ENCODE measurements at places on chromosomes 12 and 14.

DNA sequence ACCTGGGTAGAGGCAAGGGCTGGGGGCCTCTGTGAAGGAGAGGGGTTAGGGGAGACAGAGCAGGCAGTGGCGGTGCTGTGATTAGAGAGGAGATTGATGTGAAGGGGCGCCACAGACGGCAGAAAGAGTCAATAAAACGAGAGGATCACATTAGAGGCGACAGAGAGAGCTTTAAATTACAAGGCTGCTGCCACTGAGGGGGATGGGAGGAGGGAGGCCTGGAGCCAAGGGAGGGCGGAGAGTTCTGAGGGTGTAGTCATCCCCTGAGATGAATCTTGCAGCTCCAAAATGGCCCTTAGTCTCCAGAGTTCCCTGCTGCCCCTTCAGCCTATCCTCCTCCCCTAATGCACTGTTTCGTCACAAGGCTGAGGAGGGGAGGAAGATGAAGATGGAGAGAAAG is 12.8 kb downstream of the ZFHX2 start:
- DNase-seq, result no peak

GRCh38 chr14:101004176-101004575 is 100.7 kb upstream of the RTL1 start:
- DNase-seq, result no peak

- no peak for DNase-seq
These were observed 32.8 kb upstream of the TOMM20L start for GRCh38 chr14:58362798-58363412.

- DNase-seq, result no peak
These were observed 109.4 kb upstream of the MYL2 start for GRCh38 chr12:111029732-111030131.

DNA sequence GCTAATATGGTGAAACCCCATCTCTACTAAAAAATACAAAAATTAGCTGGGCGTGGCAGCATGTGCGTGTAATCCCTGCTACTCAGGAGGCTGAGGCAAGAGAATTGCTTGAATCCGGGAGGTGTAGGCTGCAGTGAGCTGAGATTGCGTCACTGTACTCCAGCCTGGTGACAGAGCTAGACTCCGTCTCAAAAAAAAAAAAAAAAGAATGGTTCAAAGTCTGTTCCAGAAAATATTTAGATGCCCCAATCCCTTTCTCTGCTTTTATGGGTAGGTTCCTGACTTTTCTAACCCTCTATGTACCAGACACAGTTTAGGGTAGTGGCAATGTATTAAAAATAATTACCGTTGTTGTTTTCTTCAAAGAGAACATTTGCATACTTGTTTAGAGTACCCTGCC is 161.4 kb downstream of the STXBP6 start:
- no peak for DNase-seq

DNA sequence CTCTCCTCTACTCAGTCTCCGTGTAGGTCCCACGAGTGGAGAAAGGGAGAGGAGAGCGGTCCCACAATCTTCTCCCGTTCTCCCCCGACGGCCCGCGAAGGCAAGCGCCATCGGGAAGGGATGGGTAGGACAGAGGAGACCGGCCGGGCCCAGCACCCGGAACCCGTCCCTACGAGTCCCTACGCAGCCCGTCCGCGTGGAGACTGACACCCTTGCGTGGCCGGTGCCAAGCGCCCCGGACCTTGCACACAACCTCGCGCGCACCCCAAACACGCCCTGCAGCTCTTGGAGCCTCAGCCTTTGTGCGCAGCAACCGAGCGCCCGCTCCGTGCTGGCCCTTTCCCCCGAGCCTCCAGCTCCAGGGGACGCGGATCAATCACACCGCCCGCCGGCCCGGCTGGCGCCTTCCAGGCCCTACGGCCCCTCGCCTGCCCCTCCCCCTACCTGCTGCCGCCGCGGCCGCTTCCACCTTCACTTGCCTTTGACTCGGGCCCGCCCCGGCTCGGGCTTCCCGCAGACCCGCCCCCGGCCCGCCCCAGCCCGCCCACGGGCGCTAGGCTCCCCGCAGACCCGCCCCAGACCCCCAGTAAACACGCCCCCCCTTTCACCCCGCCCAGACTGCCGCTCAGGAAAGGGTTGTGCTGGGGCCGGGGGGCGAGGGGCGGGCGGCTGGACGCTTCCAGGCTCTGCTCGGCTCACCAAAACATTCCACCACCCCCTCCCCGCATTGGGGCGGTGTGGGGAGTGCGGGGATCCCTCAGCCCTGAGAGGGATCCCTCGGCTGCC is at the start of gene NDRG2:
Gene NDRG2 (minus strand): TSS at position 477 of the 786 bp plus-strand sequence. CDS start 1,746 bp downstream, outside the sequence.
- peak; percentile 67 for DNase-seq

GRCh38 chr14:68308726-68309520 is 483.9 kb downstream of the ZFP36L1 start:
- no peak for DNase-seq

- no peak for DNase-seq
These were observed 81.2 kb downstream of the SCAF11 start for GRCh38 chr12:45909041-45909713.

DNA sequence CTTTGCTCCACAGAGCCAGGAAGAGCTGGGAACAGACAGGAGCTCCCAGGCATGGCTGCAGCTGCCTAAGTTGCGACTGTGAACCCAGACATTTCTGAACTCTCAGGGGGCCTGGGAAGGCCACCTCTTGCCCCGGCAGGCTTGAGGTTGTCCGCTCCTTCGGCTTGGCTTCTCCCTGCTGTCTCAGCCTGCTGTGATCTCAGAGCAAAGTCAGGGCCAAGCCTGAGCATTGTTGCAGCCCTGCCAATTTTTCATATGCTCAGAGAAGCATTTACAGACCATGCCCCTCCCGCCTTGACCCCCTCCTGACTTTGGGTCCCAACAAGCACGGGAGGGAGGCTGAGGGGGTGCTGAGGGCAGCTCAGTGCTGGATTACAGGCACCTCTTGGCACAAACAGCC is 1439.1 kb upstream of the FLRT2 start:
- no peak for DNase-seq
